Uterine smooth muscle cell (primary cell): ENCODE measurements at places on chromosomes 5 and 9. TPM values are rescaled to one million over a fixed set of nuclear protein-coding genes. Genes with fewer than 3 reads are reported as not detected.

Gene BDP1
- 31.7 and 32.8 TPM in 2 replicates for total RNA-seq

Gene MARCOL
- not detected in 2 replicates for total RNA-seq

Gene MRPL41
- total RNA-seq = 43.6 and 46.2 TPM in 2 replicates

Gene PITX1
- 1.5 and 2.2 TPM in 2 replicates for total RNA-seq

Gene WDR55
- total RNA-seq = 29.4 and 37.5 TPM in 2 replicates

Gene MACIR
- total RNA-seq = 28.1 and 82.0 TPM in 2 replicates

Gene AQP3
- total RNA-seq = 0.89 and 1.00 TPM in 2 replicates

Gene IFNA16
- not detected in 2 replicates for total RNA-seq
